Neural crest cell (in vitro differentiated cells): ENCODE measurements at places on chromosomes 16 and 17. TPM values are rescaled to one million over a fixed set of nuclear protein-coding genes. Genes with fewer than 3 reads are reported as not detected.

Gene ZACN
- total RNA-seq = 0.19 TPM in 1 of 2 replicates, not detected in the other

Gene SYT17
- total RNA-seq = 3.1 and 3.6 TPM in 2 replicates

Gene HOXB7
- 8.5 and 11.4 TPM in 2 replicates for total RNA-seq

Gene PPL
- 0.16 and 0.26 TPM in 2 replicates for total RNA-seq

Gene HSF4
- total RNA-seq = 1.3 TPM in 1 of 2 replicates, not detected in the other

Gene MYH8
- total RNA-seq = not detected in 2 replicates

DNA sequence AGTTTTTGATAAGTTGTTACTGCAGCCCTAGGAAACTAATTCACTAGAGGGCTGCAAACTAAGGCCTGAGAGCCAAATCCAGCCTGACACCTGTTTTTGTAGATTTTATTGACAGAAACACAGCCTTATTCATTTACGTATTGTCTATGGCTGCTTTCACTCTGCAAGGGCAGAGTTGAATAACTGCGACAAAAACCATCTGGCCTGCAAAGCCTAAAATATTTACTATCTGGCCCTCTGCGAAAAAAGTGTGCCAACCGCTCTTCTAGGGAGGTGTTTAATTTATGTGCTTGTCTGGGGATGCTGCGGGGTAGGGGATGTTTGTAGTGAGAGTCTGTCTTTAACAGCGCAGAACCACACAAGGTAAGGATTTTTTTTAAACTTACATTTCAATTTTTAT, 165.0 kb upstream of the RBFOX1 start:
- no peak overlapping the region for H3K27ac ChIP-seq
- peaks cover 40% of the 10 kb centered on the region for H3K27me3 ChIP-seq
- no peaks in the 10 kb centered on the region for H3K4me1 ChIP-seq
- H3K4me3 ChIP-seq = no peak overlapping the region
- no peaks in the 10 kb centered on the region for H3K36me3 ChIP-seq

- H3K27me3 ChIP-seq = peaks cover 9% of the 10 kb centered on the region
- H3K4me1 ChIP-seq = no peaks in the 10 kb centered on the region
- DNase-seq = no peak
- no peak overlapping the region for H3K27ac ChIP-seq
- H3K36me3 ChIP-seq = peaks cover 13% of the 10 kb centered on the region
Observed at GRCh38 chr17:31649302-31649701, 209.7 kb downstream of the COPRS start.

Gene SLC7A6
- total RNA-seq = 39.2 and 41.7 TPM in 2 replicates

DNA sequence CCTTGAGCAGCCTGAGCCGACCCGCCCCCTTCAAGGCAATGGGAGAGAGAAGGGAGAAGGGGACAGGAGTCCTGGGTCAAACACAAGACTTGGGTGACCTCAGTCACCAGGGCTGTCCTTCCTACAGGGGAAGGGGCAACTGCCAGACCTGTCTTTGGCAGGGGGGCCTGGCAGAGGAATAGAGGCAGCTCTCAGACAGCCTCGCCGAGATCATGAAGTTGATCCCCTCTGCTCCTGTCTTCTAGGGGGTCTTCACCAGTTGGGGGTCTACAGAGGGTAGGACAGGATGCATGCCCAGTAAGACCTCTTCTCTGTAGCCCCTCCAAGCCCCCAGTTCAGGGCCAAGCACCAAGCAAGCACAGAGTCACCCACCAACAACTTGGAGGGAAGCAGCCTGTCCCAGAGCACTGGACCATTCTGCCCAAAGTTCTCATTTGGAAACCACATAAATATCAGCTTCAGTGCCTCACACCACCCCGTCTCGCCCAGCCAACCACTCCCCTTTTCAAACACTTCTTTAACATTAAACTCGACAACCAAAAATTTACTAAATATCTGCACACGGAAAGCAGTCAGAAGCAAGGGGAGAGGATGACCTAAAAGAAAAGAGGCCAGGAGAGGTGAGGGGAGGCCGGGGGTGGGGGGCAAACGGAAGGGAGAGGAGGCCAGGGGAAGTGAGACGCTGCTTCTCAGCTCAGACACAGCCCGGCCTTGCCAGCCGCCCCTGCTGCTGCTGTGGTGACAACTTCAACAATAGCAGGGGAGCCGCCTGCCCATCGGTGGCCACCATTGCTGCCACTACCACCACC, 7.7 kb downstream of the DOK4 start:
- H3K4me3 ChIP-seq = peak overlapping the region; percentile 89
- DNase-seq = no peak
- H3K36me3 ChIP-seq = no peaks in the 10 kb centered on the region
- H3K27ac ChIP-seq = peak overlapping the region; percentile 24
- peaks cover 2% of the 10 kb centered on the region for H3K27me3 ChIP-seq

DNA sequence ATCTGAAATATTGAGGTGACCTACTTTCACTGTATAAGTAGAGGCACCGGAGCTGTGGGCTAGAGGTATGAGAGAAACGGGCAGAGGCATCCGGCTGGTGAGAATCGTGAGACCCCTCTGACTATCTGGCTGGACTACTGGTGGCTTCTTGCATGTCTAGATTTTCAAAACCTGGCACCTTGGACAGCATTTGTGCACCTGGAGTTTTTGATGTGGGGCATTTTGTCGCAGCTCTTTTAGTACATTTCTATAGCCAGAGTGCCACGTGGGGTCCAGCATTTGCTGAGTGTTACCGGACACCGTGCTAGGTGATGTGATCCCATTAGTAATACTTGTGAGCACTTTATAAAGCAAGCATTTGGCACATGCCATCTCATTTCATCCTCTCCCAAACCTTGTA, 32.6 kb upstream of the SHISA9 start:
- peaks cover 28% of the 10 kb centered on the region for H3K27me3 ChIP-seq
- H3K36me3 ChIP-seq = no peaks in the 10 kb centered on the region
- H3K4me3 ChIP-seq = no peak overlapping the region
- no peak for DNase-seq
- H3K27ac ChIP-seq = no peak overlapping the region

Gene PLXDC1
- 0.28 and 0.84 TPM in 2 replicates for total RNA-seq

Gene KRT10
- total RNA-seq = 33.2 and 39.1 TPM in 2 replicates

GRCh38 chr17:43769859-43770258, 8.9 kb downstream of the DUSP3 start:
- DNase-seq = no peak
- H3K27ac ChIP-seq = no peak overlapping the region
- H3K27me3 ChIP-seq = no peaks in the 10 kb centered on the region
- H3K4me1 ChIP-seq = peaks cover 6% of the 10 kb centered on the region

- DNase-seq = no peak
- no peaks in the 10 kb centered on the region for H3K27me3 ChIP-seq
- no peak overlapping the region for H3K4me3 ChIP-seq
- H3K27ac ChIP-seq = no peak overlapping the region
Observed at GRCh38 chr16:48420437-48420836, 35.2 kb upstream of the SIAH1 start.

GRCh38 chr16:56830669-56831068, 34.3 kb upstream of the SLC12A3 start:
- H3K4me1 ChIP-seq = no peaks in the 10 kb centered on the region
- no peak for DNase-seq
- H3K4me3 ChIP-seq = no peak overlapping the region
- H3K36me3 ChIP-seq = peaks cover 8% of the 10 kb centered on the region
- no peak overlapping the region for H3K27ac ChIP-seq
- no peaks in the 10 kb centered on the region for H3K27me3 ChIP-seq

DNA sequence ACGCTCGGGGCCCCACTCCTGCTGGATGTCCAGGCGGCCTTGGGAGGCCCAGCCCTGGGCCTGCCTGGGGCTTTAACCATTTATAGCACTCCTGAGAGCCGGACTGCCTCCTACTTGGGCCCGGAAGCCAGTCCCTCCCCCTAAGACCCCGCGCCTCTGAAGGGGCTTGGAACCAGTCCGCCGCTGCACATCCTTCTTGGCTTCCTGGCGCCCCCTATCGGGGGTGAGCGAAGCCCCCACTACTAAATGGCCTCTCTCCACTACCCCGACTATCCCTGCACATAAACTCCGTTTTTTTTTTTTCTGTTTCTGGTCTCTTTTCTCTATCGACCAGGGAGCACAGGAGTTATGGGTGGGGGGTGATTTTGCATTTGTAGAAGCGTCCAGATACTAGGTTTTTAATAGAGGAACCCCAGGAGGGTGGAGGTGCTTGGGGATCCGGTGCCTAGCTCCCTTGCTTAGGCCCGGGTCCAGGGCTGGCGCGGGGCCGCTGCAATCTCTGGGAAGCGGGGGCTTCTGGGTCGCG, 633 bp upstream of the NOL3 start:
- peak overlapping the region; percentile 88 for H3K4me3 ChIP-seq
- no peaks in the 10 kb centered on the region for H3K36me3 ChIP-seq
- no peak overlapping the region for H3K27ac ChIP-seq
- DNase-seq = peak; percentile 86
- H3K27me3 ChIP-seq = peaks cover 85% of the 10 kb centered on the region
- peaks cover 32% of the 10 kb centered on the region for H3K4me1 ChIP-seq

Gene PRPSAP1
- 68.4 and 73.6 TPM in 2 replicates for total RNA-seq

- no peak overlapping the region for H3K4me3 ChIP-seq
- H3K27ac ChIP-seq = no peak overlapping the region
- peaks cover 22% of the 10 kb centered on the region for H3K4me1 ChIP-seq
- DNase-seq = no peak
- no peaks in the 10 kb centered on the region for H3K36me3 ChIP-seq
Observed at GRCh38 chr17:79855331-79856124, 16.3 kb upstream of the CBX4 start.

Gene GSG1L
- not detected in 2 replicates for total RNA-seq

Gene TANGO6
- 19.5 and 21.1 TPM in 2 replicates for total RNA-seq
